ENCODE measurements at places on chromosomes 13 and 19.

GRCh38 chr19:42176990-42177685, 40.3 kb downstream of the DEDD2 start:
- DNase-seq: peak; percentile 93

- no peak for DNase-seq
These were observed 145.2 kb downstream of the KCTD12 start for GRCh38 chr13:76741046-76741445.

GRCh38 chr19:2623798-2624197, 78.7 kb downstream of the GNG7 start:
- no peak for DNase-seq

DNA sequence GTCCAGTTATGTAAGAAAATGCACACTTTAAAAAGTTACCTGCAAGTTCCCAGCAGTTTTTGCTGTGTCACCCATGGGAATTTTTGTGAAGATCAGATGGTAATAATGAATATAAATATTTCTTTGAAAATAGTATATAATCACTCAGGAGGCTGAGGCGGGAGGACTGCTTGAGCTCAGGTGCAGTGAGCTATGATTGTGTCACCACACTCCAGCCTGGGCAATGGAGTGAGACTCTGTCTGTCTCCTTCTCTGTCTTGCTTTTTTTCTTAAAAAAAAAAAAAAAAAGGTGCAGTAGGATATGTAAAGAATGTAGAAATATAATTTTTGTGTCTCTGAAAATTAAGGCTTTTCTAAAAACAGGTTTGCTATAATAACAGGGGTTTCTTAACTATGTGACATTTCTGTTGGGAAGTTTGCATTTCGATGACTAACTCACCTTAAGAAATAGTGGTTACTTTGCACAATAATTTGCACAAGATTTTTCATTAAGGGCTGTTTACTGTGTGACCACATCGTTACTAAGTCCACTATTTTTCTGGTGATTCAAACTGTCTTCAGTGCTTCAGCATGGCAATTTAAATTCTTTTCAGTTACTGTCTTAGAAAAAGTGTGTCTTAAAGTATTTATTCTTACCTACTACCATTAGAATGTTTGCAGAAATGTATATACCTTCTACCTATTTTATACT, 37.3 kb downstream of the DNAJC3 start:
- DNase-seq: no peak

- no peak for DNase-seq
These were observed 16.3 kb downstream of the LATS2 start for GRCh38 chr13:21045100-21045499.

Data from retina (tissue), 1 donor.